Non-pigmented ciliary epithelial cell (primary cell): ENCODE measurements at places on chromosomes 3 and 15.

DNA sequence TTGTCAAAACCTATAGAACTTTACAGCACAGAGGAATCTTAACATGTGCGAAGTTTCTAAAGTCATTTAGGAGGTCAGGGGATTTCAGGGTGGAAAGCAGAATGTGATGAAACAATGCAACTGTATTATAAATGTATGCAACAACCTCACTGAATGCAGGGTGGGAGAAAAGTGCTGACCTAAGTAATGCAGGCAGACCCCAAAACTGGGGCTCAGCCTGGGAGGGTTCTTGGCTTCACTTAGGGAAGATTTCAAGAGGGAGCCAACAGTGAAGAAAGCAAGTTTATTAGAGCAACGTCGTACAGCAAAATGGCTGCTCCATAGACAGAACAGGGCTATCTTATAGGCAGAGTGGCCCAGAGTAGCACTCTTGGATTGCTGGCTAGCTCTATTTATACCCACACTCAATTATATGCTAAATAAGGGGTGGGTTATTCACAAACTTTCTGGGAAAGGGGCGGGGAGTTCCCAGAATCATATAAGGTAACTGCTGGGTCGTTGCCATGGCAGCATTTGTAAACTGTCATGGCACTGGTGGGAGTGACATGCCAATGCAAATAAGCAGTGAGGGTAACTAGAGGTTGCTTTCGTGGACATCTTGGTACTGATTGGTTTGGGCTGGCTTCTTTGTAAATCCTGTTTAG, 14.2 kb upstream of the CAND2 start:
- DNase-seq, result no peak

- DNase-seq, result peak; percentile 73
Measured at GRCh38 chr3:45043728-45044299, 17.7 kb downstream of the CLEC3B start.

- DNase-seq, result no peak
Measured at GRCh38 chr3:187713504-187713903, 11.1 kb upstream of the RTP2 start.

- no peak for DNase-seq
Measured at GRCh38 chr3:37132334-37132733, 42.0 kb downstream of the LRRFIP2 start.

GRCh38 chr3:13644341-13645117, 95.6 kb downstream of the FBLN2 start:
- no peak for DNase-seq

DNA sequence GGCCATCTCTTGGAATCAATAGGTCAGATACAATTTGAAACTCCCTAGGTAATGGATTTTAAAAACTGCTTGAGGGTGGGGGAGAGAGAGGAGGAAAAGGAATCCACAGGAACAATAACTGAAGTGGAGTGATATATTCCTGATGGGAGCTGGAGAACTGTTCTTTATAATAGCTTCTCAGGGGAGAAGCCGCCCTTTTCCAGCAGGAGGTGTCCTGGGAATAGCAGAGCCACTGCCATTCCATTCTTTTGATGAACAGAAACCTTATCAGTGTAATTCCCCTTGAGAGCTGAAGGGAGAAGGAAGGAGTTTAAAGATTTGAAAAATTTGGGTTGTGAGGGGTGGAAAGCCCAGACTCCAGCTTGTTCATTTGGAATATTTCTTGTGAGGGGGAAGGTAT, 504.9 kb upstream of the DPH6 start:
- no peak for DNase-seq

GRCh38 chr3:24069045-24069444, 124.0 kb downstream of the NR1D2 start:
- DNase-seq, result no peak

- no peak for DNase-seq
Measured at GRCh38 chr3:14175383-14176037, 2.9 kb downstream of the XPC start.

GRCh38 chr3:195059006-195059350, 212.0 kb downstream of the XXYLT1 start:
- DNase-seq, result no peak

- DNase-seq, result no peak
Measured at GRCh38 chr3:38890426-38890825, 74.4 kb upstream of the SCN10A start.

DNA sequence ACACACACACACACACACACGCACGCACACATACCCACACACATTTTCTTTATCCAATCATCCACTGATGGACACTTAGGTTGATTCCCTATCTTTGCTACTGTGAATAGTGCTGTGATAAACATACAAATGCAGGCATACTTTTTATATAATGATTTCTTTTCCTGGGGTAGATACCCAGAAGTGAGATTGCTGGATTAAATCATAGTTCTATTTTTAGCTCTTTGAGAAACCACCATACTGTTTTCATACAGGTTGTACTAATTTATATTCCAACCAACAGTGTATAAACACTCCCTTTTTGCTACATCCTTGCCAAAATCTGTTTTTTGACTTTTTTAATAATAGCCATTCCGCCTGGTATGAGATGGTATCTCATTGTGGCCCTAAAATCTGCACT, 94.5 kb upstream of the GK5 start:
- DNase-seq, result no peak

DNA sequence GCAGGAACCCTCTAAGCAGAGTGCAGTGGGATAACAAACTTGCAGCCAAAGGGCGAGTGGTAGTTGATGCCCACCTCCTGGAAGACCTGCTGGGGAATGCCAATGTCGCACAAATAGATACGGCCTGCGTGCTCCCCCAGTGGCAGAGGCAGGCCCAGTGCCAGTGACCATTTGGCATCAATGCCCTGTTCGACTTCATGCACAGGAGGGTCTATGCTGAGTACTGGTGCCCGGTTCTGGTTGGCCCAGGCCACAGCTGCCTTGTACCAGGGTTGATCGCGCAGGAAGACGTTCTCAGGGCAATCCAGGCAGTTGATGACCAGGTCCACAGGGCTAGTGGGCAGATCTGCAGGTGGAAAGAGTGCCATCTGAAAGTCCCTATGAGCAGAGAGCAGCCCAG, 17.0 kb downstream of the CLK3 start:
- DNase-seq, result no peak

DNA sequence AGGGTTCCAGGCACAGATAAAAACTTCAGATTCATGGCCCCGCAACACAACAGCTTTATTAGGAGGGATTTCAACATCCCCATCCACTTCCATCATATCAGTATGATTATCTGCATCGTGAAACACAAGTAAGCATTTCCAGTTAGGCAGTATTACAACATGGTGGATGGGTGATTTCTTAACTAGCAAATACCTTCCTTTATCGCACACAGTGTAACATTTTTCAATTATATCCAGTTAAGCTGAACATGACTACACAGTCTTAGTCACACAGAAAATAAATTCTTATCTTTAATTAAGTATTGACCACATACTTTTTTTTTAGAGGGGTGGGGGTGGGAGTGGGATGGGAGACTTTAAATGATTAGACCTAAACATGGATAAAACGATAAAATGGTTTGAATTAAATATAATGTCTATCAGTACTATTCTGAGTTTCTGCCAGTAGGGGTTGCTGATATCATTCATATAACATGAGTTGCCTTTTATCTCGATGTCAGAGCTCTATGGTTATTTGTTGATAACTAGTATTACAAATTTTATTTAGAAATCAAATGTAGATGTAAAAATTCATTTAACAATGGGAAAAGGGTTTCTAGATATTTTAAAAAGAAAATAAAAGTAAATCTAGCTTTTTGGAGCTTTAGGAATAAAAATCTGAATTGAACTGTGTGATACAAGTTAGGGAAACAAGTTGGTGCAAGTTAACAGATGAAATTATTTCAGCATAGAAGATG, 146.6 kb downstream of the TBL1XR1 start:
- DNase-seq, result no peak

DNA sequence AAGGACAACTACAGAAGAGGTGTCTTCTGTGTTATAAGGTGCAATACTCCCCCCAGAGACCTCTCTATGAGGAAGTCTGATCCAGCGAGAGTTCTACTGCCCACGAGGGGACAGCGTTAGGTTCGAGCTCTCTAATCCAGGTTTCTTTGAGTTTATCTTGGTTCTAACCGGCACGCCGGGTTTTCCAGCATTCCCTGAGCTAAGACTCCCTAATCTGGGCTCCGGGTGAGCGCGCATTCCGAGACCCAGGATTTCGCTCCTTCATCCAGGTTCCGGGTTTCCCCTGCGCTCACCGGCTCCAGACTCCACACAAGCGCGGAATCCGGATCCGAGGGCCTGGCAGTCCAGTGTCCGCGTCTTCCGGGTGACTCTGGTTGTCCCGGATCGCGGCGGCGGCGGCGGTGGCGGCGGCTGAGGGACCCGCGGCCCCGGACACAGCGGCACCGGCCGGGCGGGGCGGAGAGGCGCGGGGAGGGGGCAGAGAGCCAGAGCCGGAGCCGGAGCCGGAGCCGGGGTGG, at the start of gene ZNF609:
Gene ZNF609, plus strand, starts transcription at position 373 of the 518 bp plus-strand sequence. CDS start 38,842 bp downstream, outside the sequence.
- DNase-seq, result peak; percentile 83

DNA sequence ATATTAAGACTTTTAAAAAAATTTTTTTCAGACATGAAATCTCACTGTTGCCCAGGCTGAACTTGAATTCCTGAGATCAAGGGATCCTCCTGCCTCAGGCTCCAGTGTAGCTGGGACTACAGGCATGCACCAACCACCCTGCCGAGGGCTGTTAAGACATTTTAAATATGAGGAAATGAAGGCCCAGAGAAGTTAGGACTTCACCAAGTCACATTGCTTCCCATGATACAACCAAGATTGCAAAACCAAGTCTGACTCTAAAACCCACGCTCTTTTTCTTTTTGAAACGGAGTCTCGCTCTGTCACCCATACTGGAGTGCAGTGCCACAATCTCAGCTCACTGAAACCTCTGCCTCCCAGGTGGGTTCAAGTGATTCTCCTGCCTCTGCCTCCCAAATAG, 28.0 kb downstream of the PTPN9 start:
- no peak for DNase-seq

DNA sequence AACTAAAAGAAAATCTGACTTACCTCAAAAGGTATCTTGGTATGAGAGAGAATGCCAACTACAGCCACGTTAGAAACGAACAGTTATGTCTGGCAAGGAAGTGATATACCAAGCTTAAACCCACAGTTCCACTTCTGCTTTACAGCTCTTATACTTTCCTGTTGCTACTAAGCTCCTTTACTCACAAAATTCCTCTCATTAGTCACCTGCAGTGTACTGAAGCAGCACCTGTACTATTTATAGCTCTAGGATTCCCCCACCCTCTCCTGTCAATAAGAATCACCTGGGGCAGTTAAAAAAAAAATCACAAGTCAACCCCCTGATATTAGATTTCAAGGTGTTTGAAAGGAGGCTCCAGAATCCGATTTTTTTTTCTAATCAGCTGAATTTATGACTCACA, 2.9 kb upstream of the TMEM266 start:
- DNase-seq, result no peak

DNA sequence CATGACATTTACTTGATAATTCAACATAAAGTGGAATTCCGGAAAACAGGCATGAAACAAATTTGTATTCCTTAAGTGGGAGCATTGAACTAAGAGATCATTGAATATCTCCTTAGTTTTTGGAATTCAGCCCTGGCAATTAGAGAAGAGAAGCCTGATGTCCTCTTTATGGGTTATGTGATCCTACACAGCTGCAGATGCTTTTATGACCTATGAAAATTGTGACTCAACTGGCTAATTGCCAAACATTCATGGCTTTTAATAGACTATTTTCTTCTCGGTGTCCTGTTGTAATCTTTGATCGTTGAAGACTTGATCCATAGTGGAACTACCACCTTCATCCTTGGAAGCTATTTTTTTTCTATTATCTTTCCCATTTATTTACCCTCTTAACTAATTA, 46.1 kb downstream of the AGBL1 start:
- no peak for DNase-seq

DNA sequence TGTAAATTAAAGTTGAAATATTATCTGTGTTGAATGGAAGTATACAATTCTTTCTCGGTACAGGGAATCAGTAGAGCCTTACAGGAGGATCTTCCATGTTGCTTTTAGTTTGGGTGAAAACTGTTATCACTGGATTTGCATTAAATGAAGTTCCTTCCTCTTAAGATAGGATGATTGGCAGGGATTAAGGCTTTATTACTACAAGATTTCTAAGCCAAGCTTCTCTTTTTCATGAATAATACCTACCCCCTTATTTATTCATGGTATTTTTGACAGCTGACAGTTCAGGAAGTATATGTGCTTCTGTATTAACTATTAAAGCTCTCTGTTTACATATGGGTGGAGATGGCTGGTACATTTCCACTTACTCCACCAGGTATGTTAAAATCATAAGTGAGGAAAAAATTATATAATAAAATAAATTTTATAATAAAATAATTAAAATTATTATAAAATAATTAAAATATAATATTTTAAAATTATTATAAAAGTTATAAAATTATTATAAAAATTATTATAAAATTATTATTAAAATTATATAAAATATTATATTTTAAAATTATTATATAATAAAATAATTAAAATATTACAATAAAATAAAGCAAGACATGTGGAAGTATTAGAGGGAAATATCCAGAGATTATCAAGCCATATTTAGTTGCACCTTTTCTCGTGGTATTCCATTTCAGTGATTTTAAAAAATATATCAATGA, 332.9 kb downstream of the ROBO2 start:
- DNase-seq, result no peak

GRCh38 chr15:96334017-96334704, 3.7 kb downstream of the NR2F2 start:
- no peak for DNase-seq

DNA sequence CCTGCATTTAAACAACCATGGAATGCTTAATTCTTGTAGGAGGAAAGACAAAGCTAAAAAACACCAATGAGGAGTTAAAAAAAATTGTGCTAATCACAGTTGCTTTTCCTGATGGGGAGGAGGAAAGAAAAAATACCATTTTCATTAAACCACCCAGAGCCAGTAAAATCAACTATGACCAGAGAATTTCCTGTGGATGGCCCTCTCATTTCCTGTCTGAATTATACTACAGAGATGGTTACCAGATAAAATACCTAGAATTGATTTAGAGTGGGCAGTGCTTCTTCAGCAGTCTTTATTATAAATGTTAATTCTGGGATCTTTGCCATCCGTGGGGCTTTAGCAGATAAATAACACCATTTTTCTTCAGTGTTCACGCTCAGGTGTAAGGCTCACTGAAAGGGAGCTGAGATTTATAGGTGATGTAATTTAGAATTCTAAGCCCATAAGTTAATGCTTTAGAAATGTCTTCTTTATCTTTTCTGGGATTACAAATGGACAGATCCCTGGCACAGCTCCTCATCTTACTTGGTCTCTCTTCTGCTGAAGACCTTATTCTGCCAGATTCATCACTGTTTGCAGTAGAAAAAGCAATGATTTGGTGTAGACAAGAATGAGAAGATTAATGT, 37.9 kb downstream of the RETNLB start:
- DNase-seq, result no peak
